ENCODE measurements at places on chromosomes 16 and 17.

- peak; percentile 49 for DNase-seq
These were observed 516 bp downstream of the SLC16A6 start for GRCh38 chr17:68290268-68290954.

- no peak for DNase-seq
These were observed 25.6 kb downstream of the TPSG1 start for GRCh38 chr16:1199347-1200013.

GRCh38 chr16:56777482-56777881 lies 47.6 kb downstream of the NUP93 start:
- no peak for DNase-seq

DNA sequence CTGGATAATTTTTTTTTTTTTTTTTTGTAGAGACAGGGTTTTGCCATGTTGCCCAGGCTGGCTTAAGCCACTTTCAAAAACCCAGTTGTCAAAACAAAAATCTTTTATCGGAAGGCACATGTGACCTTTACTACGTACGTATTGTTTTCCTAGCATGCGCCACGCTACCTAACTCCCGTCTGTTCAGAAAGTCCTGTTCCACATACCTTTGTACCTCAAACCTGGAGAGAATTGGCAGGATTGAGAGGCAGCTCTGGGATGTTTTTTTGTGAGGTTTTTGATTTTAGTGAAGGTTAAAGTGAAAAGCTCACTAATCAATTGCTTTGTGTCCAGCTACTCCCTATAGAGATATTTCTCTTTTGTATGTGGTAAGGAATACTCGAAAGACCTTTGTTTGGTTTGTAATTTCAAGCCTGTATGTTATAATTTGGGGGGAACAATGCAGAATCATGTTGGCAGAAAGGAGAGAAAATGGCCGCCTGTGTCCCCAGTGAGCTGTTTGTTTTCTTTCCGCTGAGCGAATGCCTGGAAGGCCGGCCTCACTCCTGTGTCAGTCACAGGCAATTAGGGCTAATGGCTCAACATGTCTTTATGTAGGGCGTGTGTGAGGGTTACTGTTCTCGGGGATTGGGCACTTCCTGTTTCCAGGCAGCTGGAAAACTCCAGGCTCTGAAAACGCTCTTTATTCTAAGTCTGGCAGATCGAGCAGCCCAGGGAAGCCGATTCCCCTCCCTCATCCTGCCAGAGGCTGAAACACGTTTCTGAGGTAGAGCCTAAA lies 60.8 kb upstream of the CLEC18A start:
- no peak for DNase-seq

DNA sequence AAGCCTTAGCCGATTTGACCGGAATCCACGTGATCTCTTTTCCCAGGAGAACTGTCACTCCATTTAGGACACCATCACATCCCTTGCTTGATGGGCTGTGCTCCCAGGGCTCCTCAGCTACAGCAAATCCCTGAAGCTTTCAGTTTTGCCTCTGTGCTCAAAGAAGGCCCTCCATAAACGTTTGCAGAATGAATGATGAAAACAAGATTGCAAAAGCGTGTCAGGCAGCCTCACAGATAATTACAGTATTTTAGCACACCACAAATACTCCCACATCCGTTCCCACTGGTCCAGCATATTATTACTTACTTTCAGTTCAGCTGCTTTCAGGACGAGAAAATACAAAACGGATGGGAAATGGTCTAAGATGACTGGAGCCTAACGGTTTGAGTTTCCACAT lies 84.6 kb downstream of the USP31 start:
- no peak for DNase-seq

DNA sequence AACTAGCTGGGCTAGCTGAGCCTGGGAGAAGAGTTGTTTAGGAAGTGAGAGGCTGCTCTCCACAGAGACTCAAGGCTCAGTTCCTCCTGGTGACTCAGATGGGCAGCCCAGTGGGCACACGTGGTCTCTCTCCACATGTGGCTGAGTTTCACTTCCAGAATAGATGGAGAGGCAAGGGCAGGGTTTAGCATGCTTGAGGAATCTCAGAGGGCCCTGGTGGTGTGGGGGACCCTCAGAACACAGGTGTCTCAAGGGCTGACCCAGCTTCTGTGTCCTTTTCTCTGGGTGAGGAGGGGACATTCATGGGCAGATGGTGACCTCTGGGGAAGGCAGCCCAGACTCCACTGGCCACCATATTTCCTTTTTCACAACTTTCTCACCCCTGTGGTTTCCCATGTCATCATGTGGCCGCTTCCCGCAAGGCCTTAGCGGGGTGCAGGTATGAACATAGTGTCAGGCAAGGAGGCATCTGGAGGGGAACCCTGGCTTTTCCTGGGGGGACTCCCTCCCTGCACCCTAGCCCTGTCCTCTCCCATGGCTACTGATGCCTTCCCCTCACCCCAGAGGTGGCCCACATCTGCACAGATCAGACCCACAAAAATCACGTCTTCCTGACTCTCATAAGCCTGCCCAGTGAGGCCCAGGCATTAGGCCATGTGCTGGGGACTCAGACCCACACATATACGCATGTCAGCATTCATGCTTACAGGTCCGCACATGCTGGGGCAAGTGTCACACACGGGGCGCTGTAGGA lies 3.3 kb downstream of the GRN start:
- no peak for DNase-seq

- no peak for DNase-seq
These were observed 1.4 kb upstream of the PRPF8 start for GRCh38 chr17:1686086-1686485.

DNA sequence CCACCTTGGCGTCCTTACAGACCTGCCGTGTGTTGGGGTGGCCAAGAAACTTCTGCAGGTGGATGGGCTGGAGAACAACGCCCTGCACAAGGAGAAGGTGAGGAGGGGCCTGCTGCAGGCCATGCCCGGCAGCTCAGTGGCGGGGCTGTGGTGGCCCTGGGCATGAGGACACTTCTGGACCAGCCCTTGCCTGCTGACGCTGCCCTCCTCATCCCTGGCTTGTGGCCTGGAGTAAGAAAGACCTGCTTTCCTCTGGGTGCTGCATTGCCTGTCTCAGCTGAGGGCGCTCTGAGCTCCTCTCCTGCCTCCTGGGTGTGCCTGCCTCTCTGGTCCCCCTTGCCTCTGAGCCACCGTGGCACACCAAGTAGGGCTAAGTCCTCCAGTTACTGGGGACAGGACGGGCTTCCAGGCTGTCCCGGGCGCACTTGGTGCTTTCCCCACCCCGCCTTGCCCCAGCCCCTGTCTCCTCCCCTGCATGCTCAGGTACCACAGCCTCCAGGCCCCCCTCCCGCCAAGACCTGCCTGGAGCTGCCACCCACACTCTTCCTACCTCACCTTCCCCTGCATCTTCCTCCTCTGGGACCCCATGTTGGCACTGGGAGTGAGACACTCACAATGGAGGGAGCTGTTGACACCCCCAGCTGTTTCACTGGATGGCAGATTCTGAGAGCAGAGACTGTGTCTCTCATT lies 8.7 kb downstream of the ENDOV start:
- DNase-seq: no peak

GRCh38 chr17:80763293-80763867 lies 218.7 kb downstream of the RPTOR start:
- DNase-seq: no peak

- DNase-seq: no peak
These were observed 50.4 kb upstream of the BCAR1 start for GRCh38 chr16:75301804-75302203.

DNA sequence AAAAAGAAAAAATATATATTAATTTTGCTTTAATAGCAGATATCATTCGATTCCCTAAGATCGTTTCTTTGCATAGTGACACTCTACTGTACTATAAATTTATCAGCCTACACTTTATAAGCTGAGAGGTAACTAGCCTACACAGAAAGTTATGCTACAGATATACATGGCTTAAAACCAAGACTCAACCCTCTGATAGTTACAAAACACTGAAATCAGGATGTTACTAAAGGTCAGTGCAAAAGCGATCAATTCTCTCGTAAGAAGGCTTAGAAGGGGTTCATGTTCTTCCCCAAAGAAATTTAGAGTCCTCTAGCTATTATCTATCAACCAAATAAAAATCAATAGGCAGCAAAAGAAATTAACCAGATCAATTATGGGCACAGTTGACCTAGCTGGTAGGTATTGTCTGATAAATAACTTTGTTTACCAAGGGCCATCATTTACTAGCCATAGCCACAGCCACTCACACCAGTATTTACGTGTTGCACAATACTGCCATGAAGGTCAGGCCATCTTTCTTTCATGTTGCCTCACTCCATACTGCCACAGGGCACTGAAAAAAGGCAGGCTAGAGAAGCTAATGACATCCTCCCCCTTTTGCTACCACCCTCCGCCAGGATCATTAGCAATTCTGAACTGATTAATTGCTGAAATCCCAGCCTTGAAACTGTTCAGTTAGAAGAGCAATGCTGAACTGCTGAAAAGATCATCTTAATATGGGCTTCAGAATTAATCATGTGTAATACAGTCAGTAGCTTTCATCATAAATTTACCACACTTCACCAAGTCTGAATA lies 43.7 kb downstream of the RND2 start:
- DNase-seq: no peak

DNA sequence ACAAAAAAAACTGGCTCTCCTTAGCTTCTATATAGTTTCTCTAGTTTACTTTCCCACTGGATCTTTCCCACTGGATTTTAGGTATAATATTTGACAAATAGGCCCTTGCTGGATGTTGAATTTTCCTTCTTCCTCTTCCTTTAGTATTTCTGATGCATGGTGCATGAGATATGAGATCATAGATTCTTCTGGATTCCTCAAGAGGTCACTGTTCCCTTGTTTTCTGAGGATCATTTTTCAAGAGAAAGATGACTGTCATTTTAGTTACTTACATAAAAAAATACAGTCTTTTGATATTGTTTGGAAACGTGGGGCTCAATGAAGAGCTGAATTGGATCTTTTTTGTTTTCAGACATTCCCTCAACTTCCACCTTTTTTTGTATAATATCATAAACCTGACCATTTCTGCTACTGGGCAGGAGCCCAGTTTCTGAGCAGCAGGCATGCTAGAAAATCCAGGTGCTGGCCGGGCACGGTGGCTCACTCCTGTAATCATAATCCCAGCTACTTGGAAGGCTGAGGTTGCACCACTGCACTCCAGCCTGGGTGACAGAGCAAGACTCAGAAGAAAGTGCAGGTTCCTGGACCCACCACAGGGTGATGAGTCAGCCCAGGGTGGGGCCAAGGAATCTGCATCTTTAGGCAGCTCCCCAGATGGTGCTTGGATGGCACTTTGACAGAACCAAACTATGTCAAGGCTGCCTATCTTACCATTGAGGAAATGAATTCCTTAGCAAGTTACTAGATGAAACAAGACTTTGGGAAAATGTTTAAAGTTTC lies 70.3 kb downstream of the SDR42E1 start:
- DNase-seq: no peak

DNA sequence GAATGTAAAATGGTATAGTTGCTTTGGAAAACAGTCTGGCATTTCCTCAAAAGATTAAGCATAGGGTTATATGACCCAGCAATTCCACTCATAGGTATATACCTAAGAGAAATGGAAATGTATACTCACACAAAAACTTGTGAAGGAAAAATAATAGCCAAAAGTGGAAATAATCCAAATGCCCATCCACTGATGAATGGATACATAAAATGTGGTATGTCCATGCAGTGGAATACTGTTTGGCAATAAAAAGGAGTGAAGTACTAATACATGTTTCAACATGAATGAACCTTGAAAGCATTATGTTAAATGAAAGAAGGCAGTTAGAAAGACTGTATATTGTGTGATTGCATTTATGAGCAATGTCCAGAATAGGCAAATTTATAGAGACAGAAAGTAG lies 25.1 kb downstream of the NUP93 start:
- no peak for DNase-seq

GRCh38 chr16:68954911-68955635 lies 111.7 kb downstream of the TANGO6 start:
- no peak for DNase-seq

- no peak for DNase-seq
These were observed 730.2 kb upstream of the RBFOX1 start for GRCh38 chr16:6602405-6602804.

GRCh38 chr17:81341516-81342268 lies 46.6 kb upstream of the SLC38A10 start:
- no peak for DNase-seq

DNA sequence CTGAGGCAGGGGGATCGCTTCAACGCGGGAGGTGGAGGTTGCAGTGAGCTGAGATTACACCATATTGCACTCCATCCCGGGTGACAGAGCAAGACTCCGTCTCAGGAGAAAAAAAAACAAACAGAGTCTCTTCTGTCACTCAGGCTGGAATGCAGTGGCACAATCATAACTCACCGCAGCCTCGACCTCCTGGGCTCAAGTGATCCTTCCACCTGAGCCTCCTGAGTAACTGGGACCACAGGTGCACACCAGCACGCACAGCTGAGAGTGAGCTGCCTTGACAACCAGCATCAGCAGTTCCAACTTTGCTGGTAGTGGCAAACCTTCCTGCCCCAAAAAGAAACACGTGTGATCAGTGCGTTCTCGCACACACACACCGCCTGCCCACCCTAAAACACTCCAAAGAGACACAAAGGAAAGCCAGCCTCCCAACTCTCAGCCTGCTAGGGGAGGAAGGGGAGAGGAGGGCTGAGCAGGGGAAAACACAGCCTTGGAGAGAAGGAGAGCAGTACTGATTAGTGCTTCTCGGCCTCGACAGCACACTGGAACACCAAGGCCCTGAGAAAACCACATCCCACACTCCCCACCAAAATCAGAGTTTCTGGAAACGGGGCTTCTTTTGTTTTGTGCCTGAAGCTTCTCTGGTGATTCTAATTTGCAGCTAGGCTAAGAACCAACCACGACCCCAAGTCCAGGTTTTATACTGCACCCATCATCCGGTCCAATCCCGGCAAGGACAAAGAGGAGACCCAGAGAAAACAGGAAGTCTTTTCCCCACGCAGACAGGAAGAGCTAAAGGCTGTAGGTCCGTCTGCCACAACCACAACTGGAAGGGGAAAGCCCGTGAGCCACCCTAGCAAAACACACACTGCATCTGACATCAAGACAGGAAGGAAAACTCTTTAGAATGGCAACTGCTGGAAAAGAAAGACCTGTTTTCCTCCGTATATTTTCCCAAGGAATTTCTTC lies 28.8 kb downstream of the ZCCHC14 start:
- DNase-seq: no peak

DNA sequence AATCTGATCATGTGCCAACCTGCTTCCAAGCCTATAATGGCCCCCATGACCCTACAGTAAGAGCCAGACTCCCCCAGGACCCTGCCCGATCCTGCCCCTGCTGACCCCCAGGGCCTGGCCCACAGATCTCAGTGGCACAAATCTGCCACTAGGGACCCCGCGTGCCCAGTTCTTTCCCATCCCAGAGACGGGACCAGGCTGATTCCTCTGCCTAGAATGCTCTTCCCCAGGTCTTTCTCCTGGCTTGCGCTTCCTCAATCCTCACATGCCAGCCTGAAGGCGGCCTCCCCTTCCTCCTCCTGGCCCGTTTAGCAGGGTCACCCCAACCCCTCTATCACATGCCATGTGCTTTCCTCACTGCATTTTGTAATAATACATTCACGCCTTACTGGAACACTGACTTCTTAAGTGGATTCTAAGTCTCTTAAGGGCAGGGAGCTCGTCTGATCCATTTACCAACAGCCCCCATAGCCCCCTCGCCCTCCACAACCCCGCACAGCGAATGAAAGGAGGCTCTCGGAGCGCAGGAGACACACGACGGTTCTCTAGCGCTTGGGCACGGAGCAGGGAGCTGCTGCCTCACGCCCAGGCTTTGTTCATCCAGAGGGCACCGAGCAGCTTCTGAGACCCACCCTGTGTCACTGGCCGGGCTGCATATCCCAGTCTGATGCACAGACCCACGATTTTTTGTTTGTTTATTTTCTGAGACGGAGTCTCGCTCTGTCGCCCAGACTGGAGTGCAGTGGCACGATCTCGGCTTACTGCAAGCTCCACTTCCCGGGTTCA lies 1.2 kb downstream of the TRIM65 start:
- DNase-seq: no peak

- no peak for DNase-seq
These were observed 24.2 kb downstream of the MAP3K3 start for GRCh38 chr17:63646488-63646806.

Data from activated naive CD4-positive, alpha-beta T cell treated with anti-CD3 and anti-CD28 coated beads, Interleukin-2, amount 50 U/mL, for 16 hours (primary cell).